ENCODE measurements at places on chromosomes 6 and 20.

DNA sequence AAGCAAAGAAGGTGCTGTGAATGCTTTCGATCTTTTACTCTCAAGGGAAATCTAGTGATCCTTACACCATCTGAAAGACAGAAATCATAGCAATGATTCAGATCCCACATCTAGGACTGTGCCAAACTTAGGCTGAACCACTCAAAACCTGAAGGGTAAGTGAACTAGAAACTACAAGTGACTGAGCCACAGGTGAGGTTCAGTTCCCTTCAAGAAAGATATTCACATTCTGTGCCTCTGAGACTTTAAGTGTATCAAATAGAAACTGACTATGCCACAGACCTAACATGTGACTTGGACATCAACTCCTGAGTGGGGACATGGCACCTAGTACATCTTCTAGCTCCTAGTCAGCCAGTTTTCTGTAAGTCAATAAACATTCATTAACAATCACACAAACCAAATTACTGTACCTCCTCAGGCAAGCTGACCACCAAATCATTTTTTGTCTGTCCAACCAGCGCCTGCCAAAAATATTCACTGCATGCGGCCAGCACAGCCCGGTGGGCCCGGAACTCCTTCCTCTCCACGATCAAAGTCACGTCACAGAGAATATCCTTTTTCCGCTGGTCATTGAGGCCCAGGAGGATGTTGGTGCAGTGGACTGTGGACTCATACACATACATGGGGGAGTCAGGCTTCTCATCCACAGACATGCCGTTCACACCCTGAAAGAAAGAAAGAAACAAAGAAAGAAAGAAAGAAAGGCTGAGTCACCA, 114.1 kb downstream of the GJA10 start:
- DNase-seq: no peak

GRCh38 chr20:1906361-1907051, 11.3 kb downstream of the SIRPA start:
- no peak for DNase-seq

GRCh38 chr6:41442352-41442672, 103.9 kb upstream of the FOXP4 start:
- DNase-seq: no peak

- no peak for DNase-seq
Observed at GRCh38 chr6:124958149-124958548, 4.1 kb upstream of the RNF217 start.

DNA sequence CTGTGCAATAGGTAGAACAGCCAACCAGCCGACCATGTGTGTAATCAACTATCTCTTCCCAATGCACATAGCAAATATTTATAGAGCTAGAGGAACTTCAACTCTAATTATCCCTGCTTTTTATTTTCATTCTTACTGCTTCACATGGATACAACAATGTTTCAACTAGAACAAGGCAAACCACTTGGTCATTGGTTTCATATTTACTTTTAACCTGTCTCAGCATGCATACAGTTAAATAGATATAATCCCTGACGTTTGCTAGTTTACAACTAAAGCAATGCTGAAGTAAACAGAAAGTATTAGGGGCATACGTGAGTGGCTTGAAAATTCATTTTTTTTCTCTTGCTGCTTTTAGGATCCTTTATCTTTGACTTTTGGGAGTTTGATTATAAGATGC, 318.5 kb upstream of the MAP3K7 start:
- DNase-seq: no peak

DNA sequence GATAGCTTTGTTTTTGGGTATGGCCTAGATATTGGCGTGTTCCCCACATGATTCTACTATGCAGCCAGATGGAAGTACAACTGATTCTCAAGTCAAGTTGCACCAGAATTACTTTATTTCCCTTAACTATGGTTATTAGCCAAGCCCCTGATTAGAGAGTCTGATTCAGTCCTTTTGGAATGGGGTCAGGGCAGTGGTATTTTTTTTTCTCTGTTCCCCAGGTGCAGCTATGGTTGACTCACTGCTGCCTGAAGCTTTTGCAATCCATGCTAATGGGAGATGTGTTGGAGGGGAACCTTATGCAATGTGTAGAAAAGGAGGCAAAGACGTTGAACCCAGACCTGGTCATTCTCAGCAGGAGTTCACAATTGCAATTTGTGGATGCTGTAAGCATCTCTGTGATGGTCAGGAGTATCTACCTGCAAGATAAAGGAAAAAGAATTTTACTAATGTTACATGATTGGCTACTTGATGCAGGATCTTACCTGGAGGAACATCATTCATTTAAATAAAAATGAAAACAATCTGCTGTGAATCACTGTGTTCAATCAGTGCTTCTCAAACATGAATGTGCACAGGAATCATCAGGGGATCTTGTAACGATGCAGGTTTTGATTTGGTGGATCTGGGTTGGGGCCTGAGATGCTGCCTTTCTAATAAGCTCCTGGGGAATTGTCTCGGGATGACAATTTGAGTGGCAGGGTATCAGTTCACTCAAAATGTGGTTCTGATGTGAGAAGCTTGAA, 49.4 kb downstream of the PFDN4 start:
- DNase-seq: no peak

DNA sequence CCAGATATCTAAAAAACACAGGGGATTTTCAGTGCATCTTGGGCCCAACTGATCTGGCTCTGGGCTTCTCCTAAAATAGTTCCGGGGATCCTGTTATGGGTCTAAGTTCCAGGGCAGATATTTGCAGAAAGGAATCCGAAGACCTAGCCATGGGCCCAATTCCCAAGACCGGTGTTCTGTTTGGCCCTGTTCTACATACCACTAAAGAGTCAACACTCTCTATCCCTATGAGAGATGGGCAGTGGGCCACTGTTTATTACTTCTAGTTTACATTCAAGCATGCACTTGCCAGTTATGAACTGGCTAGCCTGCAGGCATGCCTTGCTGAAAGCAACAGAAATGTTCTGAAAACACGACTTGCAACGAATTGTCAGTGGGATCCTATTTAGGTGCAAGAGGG, 87.4 kb upstream of the PLCB4 start:
- DNase-seq: no peak

Measured in HT-29 (cell line).